Dermis microvascular lymphatic vessel endothelial cell (primary cell): ENCODE measurements at places on chromosomes 1 and 21. TPM values are rescaled to one million over a fixed set of nuclear protein-coding genes. Genes with fewer than 3 reads are reported as not detected.

CAMK1G gene
- total RNA-seq, result not detected in 2 replicates

KRTAP7-1 gene
- not detected in 2 replicates for total RNA-seq

ELF3 gene
- under 0.01 and 0.13 TPM in 2 replicates for total RNA-seq

ADAMTS5 gene
- 0.39 and 1.4 TPM in 2 replicates for total RNA-seq

TMEM51 gene
- 6.7 and 13.4 TPM in 2 replicates for total RNA-seq

C1orf185 gene
- not detected in 2 replicates for total RNA-seq

UBXN10 gene
- total RNA-seq, result under 0.01 TPM in 1 of 2 replicates, not detected in the other

CLCA1 gene
- not detected in 2 replicates for total RNA-seq

AIRE gene
- total RNA-seq, result not detected in 2 replicates

SH2D1B gene
- 0.13 TPM in 1 of 2 replicates, not detected in the other for total RNA-seq

GPR89A gene
- 17.3 and 17.5 TPM in 2 replicates for total RNA-seq

CD1C gene
- not detected in 2 replicates for total RNA-seq

LAMB3 gene
- total RNA-seq, result 1.3 and 3.0 TPM in 2 replicates

MAP10 gene
- total RNA-seq, result 0.64 and 0.76 TPM in 2 replicates
